Ascending aorta (tissue), 2 donors: ENCODE measurements at places on chromosomes 7 and 10. TPM values are rescaled to one million over a fixed set of nuclear protein-coding genes. Genes with fewer than 3 reads are reported as not detected.

The NRCAM gene
- total RNA-seq, result 0.53 TPM

The GATA3 gene
- total RNA-seq, result not detected

The COL28A1 gene
- 0.11 TPM for total RNA-seq

The OR2A7 gene
- total RNA-seq, result 4.9 TPM

The HOXA4 gene
- 2.1 TPM for total RNA-seq

The TEX36 gene
- total RNA-seq, result not detected

GRCh38 chr10:34031400-34031799 is 696.9 kb upstream of the NRP1 start:
- DNase-seq, result no peak
- no peaks in the 10 kb centered on the region for H3K36me3 ChIP-seq
- H3K4me3 ChIP-seq, result no peak overlapping the region
- no peak overlapping the region for H3K27ac ChIP-seq

DNA sequence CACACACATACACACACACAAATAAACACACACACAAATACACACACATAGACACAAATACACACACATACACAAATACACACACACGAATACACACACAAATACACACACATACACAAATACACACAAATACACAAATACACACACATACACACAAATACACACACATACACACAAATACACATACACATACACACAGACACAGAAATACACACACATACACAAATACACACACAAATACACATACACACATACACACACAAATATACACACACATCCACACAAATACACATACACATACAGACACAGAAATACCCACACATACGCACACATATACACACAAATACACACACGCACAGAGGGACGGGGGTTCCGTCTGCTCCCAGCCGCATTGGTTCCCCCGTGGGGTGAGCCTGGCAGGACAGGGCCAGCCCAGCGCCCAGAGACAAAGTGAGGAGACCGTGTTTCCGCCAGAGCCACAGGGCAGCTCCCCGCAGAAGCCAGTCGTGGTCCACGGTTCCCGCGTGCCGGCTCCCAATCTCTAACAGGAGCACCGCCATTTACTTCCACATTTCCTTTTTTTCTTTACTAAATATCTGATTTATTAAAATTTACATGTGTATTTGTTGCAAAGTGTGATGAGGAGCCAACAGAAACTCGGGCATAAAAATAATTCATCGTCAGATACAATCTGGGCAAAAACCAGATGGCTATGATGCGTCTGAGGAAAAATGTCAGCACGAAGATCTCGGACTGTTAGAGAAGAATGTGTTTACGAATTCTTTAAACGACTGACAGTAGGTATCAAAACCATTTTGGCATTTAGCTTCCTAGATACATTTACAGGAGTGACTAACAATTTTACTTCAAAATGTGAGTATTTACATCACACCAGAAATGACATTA is 3.1 kb upstream of the KNDC1 start:
- peaks cover 2% of the 10 kb centered on the region for H3K4me1 ChIP-seq
- no peak overlapping the region for H3K27ac ChIP-seq
- DNase-seq, result no peak
- no peaks in the 10 kb centered on the region for H3K36me3 ChIP-seq

DNA sequence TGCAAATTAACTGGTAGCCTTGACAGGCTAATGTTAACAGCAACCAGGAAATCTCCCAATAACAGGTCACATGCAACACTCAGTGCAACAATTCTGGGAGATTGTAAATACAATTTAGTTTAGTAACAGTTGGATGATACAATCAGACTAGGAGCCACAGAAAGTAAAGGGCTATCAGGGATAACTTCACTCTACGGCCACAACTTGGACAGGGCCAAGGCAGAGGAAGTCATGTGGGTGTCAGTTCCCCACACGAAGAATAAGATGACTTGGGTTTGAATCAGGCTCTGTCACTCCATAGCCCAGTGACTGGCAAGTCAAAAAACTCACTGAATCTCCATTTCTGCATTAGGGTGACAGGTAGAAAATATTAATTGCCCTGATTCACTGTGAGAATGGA is 217.3 kb upstream of the CCDC6 start:
- no peaks in the 10 kb centered on the region for H3K4me1 ChIP-seq
- H3K36me3 ChIP-seq, result no peaks in the 10 kb centered on the region
- no peaks in the 10 kb centered on the region for H3K27me3 ChIP-seq
- no peak overlapping the region for H3K4me3 ChIP-seq

- DNase-seq, result no peak
- H3K27ac ChIP-seq, result no peak overlapping the region
- H3K4me3 ChIP-seq, result no peak overlapping the region
Measured at GRCh38 chr7:117793521-117793920, 79.7 kb downstream of the CTTNBP2 start.

DNA sequence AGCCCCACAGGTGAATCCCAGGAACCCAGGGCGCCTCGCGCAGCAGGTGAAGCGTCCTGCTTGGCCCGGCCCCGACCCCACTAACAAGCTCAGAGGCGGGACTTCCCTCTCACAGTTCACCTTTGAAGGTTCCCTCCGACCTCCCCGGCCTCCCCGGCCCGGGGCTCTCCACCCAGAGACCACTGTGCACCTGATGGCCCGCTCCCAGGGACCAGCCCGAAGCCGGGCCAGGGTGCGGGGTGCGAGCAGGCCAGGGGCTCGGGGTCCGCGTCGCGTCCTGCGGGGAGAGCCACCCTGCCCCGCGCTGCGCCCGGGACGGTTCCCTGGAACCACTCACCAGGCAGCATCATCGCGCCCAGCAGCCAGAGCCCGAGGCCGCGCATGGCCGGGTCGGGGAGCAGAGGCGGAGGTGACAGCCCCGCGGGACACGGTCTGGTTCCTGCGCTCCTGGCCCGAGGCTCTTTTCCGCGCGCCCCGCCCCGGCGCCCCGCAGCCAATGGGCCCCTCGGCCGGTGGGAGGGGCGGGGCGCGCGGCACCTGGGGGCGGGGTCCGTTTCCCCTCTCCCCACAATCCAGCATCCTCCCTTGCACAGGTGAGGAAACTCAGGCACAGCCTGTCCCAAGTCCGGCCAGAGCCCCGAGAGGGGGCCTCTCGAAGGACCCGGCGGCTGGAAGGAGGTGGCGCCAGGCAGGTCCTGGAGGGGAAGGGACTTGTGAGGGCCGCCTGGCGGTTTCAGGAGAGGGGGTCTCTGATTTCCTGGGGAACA is at the start of gene ADAM8:
Gene ADAM8, minus strand, starts transcription at position 434 of the 767 bp plus-strand sequence. Its CDS starts 51 bp downstream, at position 383.
- H3K36me3 ChIP-seq, result peaks cover 20% of the 10 kb centered on the region
- peaks cover 3% of the 10 kb centered on the region for H3K4me1 ChIP-seq
- no peaks in the 10 kb centered on the region for H3K27me3 ChIP-seq
- no peak for DNase-seq
- no peak within 1 kb of the TSS for H3K4me3 ChIP-seq

DNA sequence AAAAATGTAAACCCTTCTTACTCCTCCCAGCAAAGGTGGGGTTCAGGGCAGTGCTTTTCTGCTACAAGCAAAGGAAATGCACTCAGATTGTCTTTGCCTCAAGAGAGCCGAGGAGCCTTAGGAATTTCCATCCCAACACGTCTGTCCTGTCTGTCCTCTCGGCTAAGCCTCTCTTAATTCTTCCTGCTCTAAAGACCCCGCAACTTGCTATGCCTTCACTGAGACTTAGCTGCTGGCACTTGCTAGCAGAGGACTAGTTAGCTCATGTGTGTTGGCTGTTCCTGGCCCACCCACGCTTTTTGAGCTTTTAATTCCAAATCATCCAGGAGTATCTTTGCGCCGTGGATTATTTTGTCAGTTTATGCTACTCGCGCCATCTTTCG is 481 bp upstream of the NPM3 start:
- H3K4me3 ChIP-seq, result peak overlapping the region; percentile 83
- peak overlapping the region; percentile 28 for H3K27ac ChIP-seq
- DNase-seq, result no peak
- peaks cover 17% of the 10 kb centered on the region for H3K4me1 ChIP-seq
- H3K36me3 ChIP-seq, result peaks cover 40% of the 10 kb centered on the region
- H3K27me3 ChIP-seq, result no peaks in the 10 kb centered on the region

- DNase-seq, result no peak
- H3K36me3 ChIP-seq, result no peaks in the 10 kb centered on the region
- no peaks in the 10 kb centered on the region for H3K4me1 ChIP-seq
- no peak overlapping the region for H3K4me3 ChIP-seq
- no peak overlapping the region for H3K27ac ChIP-seq
Measured at GRCh38 chr10:131131726-131132591, 179.6 kb downstream of the TCERG1L start.

GRCh38 chr10:14396411-14397048 is 65.8 kb upstream of the FRMD4A start:
- H3K27me3 ChIP-seq, result no peaks in the 10 kb centered on the region
- H3K27ac ChIP-seq, result peak overlapping the region; percentile 31
- H3K36me3 ChIP-seq, result no peaks in the 10 kb centered on the region
- no peak overlapping the region for H3K4me3 ChIP-seq
- no peak for DNase-seq

DNA sequence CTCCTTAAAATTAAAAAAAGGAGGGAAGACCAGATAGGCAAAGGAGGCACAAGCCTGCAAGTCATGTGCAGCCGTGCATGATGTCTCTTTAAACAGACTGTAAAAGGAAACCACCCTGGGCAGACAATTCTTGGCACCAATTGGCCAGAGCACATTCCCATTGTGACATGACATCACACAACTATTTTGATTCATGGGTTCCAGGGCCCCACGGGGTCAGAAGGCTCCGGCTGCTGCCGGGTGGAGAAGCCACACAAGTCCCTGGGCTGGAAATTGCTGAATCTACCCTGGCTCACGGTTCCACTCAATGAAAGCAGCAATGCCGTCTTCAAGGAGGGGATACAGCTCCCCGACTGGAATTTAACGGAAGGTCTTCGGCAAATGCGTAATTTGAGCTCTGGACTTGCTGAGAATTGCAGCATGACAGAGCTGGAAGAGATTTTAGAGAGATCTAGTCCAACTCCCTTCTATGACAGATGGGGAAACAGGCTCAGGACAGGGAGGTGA is 140.5 kb downstream of the PRKAG2 start:
- H3K27me3 ChIP-seq, result no peaks in the 10 kb centered on the region
- H3K4me1 ChIP-seq, result no peaks in the 10 kb centered on the region
- H3K36me3 ChIP-seq, result no peaks in the 10 kb centered on the region
- no peak overlapping the region for H3K27ac ChIP-seq
- peak overlapping the region; percentile 17 for H3K4me3 ChIP-seq
- DNase-seq, result peak; percentile 93

DNA sequence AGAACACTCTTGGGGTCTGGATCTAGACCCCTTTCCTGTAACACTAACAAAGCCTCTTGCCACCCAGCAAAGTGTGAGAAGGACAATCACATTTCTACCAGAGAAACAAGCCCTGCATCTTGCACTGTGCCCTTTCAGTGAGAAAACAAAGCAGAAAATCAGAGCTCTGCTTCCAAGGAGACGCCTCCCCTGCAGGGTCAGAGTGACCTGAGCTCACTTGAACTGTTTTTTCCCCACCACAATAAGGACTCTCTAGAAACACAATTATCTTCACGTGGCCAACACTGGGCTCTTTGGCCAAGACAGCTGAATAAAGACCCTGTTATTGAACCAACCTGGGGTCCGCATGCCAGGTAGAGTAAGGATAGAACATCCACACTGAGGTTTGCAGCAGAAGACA is 30.1 kb upstream of the PRLHR start:
- no peak for DNase-seq
- H3K4me3 ChIP-seq, result no peak overlapping the region
- no peaks in the 10 kb centered on the region for H3K36me3 ChIP-seq
- H3K27ac ChIP-seq, result no peak overlapping the region
